ENCODE measurements at places on chromosomes 7 and 10.

DNA sequence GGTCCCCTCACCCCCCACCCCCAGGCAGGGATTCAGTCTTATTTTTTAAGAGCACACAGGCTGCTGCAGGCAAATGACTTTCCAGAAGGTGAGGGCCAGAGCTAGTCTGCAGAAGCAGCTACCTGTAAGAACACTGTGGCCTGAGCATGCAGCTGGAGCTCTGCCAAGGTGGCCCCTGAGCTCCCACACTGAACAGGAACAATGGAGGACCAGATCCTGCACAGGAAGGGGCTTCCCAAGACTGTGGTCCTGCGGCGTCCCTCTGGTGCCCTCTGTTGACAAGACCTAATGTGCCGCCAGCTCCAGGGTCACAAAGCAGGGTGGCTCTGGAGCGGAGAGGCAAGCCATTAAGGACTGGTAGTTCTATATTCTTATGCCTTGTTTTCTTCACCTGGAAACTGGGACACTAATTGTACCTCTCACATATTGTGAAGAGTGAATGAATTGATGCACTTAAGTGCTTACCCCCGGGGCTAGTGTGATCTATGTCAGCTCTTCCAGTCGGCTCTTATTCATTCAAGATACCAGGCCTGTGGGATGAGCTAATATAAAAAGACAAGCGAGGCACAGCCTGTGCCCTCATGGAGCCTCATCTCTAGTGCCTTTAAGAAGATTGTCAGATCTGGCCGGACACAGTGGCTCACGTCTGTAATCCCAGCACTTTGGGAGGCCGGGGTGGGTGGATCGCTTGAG lies 8.0 kb upstream of the BEND7 start:
- peak; percentile 72 for DNase-seq

- no peak for DNase-seq
These were observed 39.8 kb downstream of the GNA12 start for GRCh38 chr7:2804227-2804763.

GRCh38 chr7:112140600-112140999 lies 65.6 kb downstream of the DOCK4 start:
- no peak for DNase-seq

DNA sequence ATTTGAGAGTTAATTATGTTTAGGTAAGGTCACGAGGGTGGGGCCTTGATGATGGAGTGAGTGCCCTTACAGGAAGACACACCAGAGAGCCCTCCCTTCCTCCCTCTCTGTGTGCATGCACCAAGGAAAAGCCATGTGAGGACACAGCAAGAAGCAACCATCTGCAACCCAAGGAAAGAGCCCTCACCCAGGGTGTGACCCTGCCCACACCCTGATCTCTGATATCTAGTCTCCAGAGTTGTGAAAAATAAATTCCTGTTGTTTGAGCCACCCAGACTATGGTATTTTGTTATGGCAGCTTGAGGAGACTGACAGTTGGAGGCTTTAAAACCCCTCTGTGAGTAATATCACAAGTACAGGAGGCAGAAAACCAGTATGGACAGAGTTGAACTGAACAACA lies 15.0 kb upstream of the MCM10 start:
- DNase-seq = no peak

GRCh38 chr7:138369797-138370196 lies 90.3 kb upstream of the TRIM24 start:
- DNase-seq = no peak

- DNase-seq = no peak
These were observed 106.8 kb downstream of the GLRX3 start for GRCh38 chr10:130243015-130243414.

Measured in NCI-H345 (cell line).